ENCODE measurements at places on chromosomes 3 and 15. TPM values are rescaled to one million over a fixed set of nuclear protein-coding genes. Genes with fewer than 3 reads are reported as not detected.
A peak's percentile ranks its signal among the peaks of the same experiment; 100 is the strongest.

GRCh38 chr3:127747751-127748521, 74.4 kb downstream of the MGLL start:
- no peak for DNase-seq

DNA sequence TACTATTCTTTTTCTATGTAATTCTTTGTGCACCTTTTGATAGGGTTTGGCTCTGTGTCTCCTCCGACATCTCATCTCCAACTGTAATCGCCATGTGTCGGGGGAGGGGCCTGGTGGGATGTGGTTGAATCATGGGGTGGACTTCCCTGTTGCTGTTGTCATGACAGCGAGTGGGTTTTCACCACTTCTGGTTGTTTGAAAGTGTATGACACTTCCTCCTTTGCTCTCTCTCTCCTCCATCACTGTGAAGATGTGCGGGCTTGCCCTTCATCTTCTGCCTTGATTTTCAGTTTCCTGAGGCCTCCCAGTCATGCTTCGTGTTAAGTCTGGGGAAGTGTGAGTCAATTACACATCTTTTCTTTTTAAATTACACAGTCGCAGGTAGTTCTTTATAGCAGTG, 225.8 kb upstream of the DPPA4 start:
- DNase-seq: no peak

DNA sequence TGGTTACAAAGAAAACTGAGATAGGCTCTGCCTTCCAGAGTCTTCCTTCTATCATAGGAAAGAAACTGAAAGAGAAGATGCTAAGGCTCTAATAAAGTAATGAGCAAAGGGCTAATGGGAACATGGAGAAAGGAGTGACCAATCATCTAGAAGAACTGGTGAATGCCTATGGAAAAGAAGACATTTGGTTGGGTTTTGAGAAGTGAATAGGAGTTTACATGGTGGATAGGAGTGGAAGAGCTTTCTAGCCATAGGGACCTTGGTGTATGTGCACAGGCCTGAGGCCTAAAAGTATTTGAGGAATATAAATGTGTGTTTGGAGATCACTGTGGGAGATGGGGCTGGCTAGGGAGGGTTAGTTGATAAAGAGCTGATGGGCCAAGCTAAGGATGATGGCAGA, 6.8 kb downstream of the LPP start:
- DNase-seq: no peak

DNA sequence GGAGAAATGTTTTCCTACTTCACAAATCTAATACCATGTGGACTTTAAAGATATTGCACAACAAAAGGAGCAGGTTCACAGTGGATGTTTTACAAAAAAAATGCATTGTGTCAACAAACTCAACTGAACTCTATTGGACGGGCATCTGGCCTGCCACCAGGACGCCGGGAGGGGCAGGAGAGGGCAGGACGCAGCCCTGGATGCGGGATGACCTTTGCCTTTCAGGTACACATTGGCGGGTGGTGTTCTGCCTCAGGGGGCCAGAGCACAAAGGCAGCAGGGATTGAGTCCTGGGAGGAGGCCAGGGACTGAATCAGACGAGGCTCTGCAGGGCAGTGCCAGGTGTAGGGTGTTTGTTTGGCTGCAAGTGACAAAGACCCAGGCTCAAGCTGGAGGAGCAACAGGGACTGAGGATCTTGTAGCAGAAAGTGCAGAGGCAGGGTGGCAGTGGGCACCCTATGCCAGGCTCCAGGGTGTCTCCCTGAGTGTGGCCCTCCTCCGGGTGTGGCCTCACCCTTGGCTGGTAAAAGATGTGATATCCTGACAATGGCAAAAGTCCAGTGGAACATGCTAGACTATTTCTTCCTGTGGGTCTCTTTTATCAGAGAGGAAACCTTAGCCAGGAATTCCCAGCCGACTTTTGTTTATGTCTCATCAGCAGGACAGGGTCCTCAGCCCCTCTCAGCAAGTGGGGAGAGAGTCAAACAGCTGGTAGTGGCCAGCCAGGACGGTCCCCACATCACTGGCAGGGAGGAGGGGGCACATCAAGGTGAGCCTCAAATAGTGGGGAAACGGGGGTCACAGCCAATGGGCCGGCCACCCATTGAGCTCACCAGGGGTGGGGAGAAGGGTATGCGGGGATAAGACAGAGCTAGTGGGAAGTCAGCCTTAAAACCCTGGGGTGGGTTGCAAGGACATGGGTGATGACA, 29.7 kb upstream of the KLF13 start:
- DNase-seq: no peak

SLC6A20 gene
- 2.6 TPM for total RNA-seq

FSTL1 gene
- total RNA-seq: 57.0 TPM

GRCh38 chr15:101288905-101289513, 6.0 kb downstream of the SNRPA1 start:
- DNase-seq: no peak

GRCh38 chr15:101436526-101436925, 53.0 kb downstream of the PCSK6 start:
- DNase-seq: no peak

GRCh38 chr3:117553461-117553860, 843.9 kb downstream of the TUSC7 start:
- no peak for DNase-seq

BSN gene
- total RNA-seq: 160 TPM

- no peak for DNase-seq
Measured at GRCh38 chr15:43932907-43933306, 106.1 kb downstream of the WDR76 start.

GPR149 gene
- 0.27 TPM for total RNA-seq

HYAL1 gene
- total RNA-seq: 3.4 TPM

SYNPR gene
- total RNA-seq: 98.4 TPM

DNA sequence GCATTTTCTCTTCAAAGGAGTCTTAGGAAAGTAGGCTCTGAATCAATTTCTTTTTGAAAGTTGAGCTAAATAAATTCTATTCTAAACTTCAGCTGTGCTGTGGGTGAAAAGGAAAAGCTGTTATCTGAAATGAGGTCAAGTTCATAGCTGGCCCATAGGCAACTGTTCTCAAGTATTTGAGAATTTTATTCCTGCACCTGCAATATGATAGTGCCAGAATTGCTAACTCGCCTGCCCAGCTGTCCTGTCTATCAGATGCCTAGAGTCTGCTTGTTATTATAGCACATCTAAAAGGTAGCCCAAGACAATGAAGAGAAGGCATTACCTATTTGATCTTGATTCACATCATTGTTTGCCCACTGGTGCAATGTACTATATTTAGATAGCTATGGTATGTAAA, 798.7 kb downstream of the DIPK2A start:
- DNase-seq: no peak

- no peak for DNase-seq
Measured at GRCh38 chr3:60309539-60310268, 941.5 kb downstream of the FHIT start.

DNA sequence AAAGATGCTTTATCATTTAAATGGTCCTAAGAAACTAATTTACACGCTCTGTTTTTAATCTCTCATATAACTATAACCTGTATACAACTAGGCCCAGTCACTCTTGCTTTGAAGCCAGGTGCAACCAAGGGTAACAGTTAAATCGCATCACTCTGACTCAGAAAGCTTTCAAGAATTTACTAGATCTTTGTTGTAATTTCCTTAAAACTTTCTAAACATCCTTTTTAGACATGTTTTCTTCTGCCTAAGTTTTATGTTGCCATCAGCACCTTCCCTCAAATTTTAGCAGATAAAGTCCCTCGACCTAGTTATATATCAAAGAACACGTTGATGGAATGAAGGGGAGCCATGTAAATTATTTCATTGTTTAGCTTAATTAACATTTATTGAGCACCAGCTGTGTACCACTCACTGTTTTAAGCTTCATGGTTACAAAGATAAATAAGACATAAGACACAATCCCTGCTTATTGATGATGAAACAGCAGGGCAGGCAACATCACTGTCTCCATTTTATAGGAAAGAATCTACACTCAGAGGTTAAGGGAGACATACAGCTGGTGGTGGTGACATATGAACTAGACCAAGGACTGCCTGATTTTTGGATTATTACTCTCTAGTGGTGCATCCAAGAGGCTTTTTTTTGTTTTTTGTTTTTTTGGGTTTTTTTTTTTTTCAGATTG, 101.0 kb downstream of the CD200R1L start:
- no peak for DNase-seq

DNA sequence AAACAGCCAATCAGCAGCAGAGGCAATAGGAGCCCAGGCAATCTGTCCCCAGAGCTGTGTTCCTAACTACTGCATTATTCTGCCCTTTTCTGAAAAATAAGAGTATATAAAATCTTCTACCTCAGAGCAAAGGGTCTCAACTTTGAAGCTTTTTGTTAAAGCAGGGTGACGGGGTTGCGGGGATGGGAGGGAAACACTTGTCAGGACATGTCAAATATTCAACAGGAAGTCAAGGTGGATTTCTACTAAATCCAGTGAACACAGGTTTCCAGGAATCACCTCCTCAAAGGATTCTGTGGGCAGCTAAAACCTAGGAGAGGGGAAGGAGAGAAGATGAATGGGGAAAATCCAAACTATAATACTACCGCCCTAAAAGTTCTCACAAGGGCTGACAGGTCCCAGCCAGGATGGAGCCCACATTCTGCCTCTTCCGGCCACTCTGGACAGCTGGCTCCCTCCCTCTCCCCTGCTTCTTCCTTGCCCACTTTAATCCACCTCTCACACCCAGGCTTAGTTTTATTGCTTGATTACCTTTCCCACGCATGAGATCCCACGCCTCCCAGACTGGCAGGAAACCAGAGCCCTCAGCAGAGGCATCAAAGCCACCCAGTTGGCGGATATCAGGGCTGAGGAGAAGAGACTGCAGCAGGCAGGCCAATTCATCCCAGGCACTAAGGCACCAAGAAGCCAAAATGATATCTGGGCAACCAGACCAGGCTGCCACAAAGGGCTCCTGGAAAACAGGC, 77.2 kb downstream of the OSBPL10 start:
- no peak for DNase-seq

- no peak for DNase-seq
Measured at GRCh38 chr3:43758592-43759225, 68.0 kb downstream of the ABHD5 start.

DNA sequence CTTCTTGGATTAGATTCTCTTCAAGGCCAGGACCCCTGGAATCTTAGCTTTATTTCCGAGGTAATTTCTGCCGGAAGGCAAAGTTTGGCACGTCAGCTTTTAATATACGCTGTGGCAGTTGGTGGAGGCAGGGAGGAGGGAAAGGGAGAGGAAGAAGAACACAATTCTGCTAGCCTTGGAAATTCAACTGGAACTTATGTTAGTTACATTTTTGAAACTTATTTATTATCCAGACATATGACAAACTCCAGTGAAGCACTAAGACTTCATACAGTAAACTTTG, 100.1 kb upstream of the TSC22D2 start:
- no peak for DNase-seq

GRCh38 chr15:73758461-73758860, 5.3 kb upstream of the INSYN1 start:
- DNase-seq: no peak

- DNase-seq: peak; percentile 72
Measured at GRCh38 chr3:71583566-71584393, at the start of gene FOXP1. TSS of gene FOXP1 (minus strand) at chr3:71583728. CDS start at chr3:71198381, 385,347 bp downstream.

PRSS50 gene
- total RNA-seq: 0.30 TPM

GRCh38 chr3:35335703-35336102, 303.6 kb upstream of the ARPP21 start:
- no peak for DNase-seq

- no peak for DNase-seq
Measured at GRCh38 chr3:66021731-66022131, 17.0 kb downstream of the MAGI1 start.

- no peak for DNase-seq
Measured at GRCh38 chr3:114800272-114801031, 346.6 kb downstream of the ZBTB20 start.

ERICH6 gene
- total RNA-seq: not detected

GRCh38 chr3:139239550-139239949, 104.3 kb upstream of the MRPS22 start:
- DNase-seq: no peak

DNA sequence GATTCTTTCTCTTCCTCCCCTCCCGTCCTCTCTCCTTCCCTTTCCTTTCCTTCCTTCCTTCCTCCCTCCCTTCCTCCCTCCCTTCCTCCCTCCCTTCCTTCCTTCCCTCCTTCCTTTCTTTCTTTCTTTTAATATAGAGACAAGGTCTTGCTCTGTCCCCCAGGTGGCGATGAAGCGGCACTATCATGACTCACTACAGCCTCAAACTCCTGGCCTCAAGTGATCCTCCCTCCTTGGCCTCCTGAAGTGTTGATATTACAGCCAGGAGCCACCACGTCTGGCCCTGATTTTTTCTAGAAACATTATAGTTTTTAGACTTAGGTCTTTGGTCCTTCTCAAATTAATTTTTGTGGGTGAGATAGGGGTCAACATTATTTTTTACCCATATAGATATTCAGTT, 15.5 kb downstream of the GRM2 start:
- DNase-seq: no peak

DNA sequence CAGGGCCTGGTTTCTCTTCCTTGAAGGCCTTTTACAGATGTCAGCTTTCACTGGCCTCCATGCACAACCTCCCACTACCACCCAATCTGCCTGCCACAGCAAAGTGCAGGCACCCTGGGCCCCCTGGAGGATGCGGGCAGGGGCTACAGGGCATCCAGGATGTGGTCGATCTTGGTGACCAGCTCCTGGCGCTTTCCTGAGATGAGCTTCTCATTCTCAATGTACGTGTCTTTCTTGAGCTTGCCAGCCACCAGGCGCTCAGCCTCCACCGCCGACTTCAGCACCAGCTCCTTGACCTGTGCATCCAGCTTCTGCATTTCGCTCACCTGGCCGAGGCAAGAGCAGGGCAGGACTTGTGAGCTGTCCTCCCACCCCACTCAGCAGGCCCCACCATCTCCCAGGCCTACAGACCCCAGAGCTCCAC, 30.3 kb downstream of the RPN1 start:
- DNase-seq: no peak

DNA sequence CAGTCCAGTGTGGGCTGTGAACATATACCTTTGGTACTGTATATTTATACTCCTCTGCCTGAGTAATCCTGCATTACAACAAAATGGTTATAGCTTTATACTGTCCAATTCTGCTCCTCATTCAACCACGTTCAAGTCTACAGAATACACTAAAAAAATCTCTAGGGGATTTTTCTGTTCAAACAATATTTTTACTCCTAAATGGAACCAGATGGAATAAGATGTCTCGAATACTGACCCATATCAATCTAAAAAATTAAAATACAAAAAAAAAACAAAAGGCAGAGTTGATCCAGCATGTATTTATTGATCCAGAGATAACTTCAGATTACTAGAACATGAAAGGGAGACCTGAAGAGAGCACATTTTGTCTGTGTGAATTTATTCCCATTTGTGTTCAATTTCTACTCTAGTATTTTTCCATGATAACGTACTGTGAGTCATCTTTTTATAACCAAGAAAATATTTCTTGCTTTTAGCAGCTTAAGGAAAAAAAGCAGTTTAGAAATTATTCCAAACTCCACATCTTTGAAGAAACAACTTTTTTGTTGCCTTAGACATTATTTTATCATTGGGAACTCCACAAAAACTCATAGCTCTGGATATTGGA, 910.7 kb downstream of the TBL1XR1 start:
- no peak for DNase-seq

DNA sequence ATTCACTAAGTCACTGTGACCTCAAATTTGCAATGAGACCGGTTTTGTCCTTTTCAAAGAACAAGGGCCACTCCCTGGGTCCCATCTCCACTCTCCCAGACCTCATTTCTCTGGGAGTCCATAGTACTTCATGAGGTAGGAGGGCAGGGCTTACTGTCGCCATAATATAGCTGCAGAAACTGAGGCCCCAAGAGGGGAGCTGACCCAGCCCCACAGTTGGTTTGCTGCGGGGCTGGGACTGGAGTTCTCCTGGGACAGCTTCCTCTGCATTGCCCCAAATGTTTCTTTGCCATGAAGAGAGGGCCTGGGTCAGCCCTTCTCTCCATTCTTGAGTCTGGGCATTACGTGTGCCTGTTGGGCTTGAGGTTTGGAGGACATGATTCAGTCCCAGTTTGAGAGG, 60.1 kb downstream of the ITGA11 start:
- no peak for DNase-seq

All from dorsolateral prefrontal cortex (tissue), 122 donors.